ENCODE measurements at places on chromosomes 11 and 22.

- no peak for DNase-seq
These were observed 14.8 kb downstream of the IGLL5 start for GRCh38 chr22:22902247-22903001.

GRCh38 chr22:46546466-46547178 lies 9.2 kb upstream of the CELSR1 start:
- DNase-seq, result peak; percentile 42

GRCh38 chr22:50190182-50190940 lies 4.6 kb downstream of the TRABD start:
- peak; percentile 61 for DNase-seq

- no peak for DNase-seq
These were observed 83.7 kb upstream of the LINC01488 start for GRCh38 chr11:69397732-69398131.

DNA sequence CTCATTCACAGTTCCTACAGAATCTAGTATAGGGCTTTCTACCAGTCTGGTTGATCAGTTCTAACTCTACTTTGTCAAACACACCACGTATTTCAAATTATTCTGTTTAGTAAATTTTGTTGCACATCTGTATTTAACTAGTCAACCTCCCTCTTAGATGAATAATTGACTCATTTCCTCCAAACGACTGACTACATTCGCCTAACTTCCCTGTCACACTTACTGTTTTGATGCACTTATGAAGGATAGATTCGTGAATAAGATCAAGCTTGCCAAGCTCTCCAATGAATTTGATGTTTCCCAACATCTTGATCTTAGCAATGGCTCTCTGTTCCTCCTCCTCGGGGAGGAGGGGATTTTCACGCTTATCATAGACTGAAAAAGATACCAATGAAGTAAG lies 5.0 kb downstream of the EIF4G2 start:
- DNase-seq, result no peak

GRCh38 chr11:120180551-120181232 lies 30.1 kb upstream of the OAF start:
- peak; percentile 24 for DNase-seq

- peak; percentile 51 for DNase-seq
These were observed 45.2 kb downstream of the LGR4 start for GRCh38 chr11:27427183-27427980.

DNA sequence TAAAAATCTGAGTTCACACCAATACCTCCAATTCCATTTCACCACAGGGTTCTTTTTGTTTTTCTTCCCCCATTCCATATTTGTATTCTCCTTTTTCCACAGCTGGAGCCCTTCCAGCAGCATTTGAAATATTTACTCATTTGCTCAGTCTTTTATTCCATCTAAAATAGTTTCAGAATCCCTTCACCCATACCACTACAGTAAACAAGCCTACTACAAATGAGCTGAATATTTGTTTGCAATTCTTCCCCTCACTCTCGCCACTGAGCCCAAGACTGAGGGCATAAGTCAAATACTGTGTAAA lies 46.4 kb downstream of the ZNF143 start:
- no peak for DNase-seq

DNA sequence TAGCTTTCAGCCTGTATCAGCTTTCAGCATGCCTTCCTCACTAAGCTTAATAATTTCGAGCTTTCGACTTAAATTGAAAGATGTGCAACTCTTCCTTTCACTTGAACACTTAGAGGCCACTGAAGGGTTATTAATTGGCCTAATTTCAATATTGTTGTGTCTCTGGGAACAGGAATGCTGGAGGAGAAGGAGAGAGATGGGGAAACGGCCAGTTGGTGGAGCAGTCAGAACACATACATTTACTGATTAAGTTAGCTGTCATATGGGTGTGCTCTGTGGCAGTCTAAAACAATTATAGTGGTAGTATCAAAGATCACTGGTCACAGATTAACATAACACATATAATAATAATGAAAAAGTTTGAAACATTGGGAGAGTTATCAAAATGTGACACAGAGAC lies 106.2 kb downstream of the LRRC32 start:
- DNase-seq, result no peak

GRCh38 chr22:17781319-17782031 lies 7.2 kb upstream of the BID start:
- peak; percentile 53 for DNase-seq

GRCh38 chr11:31958076-31958735 lies 132.7 kb upstream of the RCN1 start:
- peak; percentile 72 for DNase-seq

DNA sequence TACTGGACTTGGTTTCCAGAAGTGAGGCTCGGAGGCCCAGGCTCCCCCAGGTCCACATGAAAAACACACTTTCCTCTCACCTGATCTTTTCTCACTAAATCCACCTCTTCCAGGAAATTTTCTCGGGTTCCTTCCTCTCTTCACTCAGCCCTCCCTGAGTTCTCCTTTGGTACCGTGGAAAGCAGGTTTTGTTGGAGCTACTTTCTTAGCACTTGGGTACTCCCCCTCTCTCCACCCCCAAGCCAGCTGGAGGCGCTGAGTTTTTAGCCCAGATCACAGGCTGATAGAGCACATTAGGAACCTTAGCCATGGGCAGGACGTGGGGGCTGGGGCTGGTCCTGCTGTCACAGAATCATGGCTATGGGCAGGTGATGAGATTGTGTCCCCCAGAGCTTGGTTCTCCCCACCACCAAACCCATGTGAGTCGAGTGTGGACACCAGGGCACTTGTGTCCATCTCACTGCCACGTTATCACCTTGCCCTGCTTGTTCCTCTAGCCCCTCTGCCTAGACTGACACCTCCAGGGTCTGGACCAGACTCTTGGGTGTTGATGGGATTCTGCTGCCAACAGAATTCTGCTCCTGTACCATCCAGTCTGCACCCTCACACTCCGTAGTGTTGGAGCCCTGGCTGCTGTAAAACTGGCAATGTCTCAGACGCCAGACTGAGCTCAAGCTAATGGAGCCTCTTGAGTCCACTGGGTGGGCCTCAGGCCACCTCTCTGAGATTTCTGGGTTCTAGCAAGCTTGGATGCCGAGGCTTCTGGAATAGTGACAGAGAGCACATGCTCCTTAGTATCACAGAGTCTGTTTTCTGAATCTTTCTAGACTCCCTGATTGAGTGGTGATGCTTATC lies 74.9 kb upstream of the NARS2 start:
- no peak for DNase-seq

- no peak for DNase-seq
These were observed 27.0 kb upstream of the TSPAN18 start for GRCh38 chr11:44699497-44700408.

DNA sequence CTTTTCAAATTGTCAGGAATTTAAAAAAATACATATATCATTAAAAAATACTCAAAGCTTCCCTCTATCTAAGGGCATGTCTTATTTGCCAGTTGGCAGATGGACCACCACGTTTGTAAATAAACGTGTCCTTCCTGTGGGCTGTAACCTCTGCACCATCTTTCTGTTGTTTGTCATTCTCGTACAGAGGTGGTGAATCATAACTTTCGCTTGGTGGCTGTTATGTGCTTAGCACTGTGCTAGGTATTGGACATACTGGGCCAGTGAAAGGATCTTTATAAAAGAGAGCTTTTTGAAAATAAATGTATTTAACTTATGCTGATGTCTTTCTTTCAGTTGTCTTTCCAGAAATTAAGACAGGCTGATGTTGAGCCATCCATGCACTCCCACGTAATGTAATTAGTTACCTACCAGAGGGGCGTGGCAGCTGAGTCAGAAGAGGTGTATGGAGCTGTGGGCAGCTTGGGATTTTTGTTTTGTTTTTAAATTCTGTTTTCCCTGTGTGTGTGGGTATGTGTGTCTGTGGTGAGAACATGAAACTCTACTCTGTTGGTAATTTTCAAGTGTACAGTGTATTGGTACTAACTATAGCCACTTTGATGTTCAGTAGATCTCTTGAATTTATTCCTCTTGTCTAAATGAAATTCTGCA lies 62.7 kb downstream of the TECTA start:
- DNase-seq, result no peak

DNA sequence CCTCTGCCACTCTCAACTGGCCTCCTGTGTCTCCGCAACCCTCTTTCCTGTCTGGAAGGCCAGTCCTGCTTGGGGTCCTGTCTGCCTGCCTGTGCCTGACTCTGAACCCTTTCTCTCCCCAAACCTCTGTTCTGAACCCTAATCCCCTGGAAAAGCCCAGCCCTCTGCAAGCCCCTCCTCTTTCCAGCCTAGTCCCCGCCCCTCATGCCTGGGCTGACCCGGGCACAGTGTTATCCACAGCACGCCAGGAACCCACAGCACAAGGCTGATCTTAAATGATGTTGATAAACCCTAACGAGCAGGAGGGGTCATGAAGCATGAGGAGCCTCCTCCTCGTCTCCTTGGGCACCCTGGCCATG lies at the start of gene IFITM10:
IFITM10 (minus strand) TSS at position 115 of the 359 bp plus-strand sequence. CDS start 153 bp downstream, outside the sequence.
- no peak for DNase-seq

DNA sequence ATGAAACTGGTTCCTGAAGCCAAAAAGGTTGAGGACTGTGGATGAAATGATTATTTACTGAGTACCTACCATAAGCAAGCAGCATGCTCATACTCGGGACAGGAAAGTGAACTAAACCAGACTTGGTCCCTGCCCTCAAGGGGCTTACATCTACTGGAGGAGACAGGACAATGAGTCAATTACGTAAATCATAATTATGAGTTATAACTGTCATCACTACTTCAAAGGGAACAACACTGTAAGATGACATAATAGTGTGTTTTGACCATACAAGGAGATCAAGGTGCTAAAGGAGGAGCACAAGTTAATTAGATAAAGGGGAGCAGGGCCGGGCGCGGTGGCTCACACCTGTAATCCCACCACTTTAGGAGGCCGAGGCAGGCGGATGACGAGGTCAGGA lies 2.5 kb downstream of the FAM227A start:
- no peak for DNase-seq

DNA sequence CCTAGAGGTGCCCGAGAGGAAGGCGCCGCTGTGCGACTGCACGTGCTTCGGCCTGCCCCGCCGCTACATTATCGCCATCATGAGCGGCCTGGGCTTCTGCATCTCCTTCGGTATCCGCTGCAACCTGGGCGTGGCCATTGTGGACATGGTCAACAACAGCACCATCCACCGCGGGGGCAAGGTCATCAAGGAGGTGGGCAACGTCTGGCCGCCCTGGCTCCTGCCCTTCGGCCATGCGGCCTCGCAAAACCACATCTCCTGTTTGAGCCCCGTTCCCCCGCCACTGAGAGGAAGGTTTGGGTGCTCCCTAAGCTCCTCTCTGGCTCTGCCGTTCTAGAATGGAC lies 3.4 kb downstream of the SLC17A6 start:
- no peak for DNase-seq

- no peak for DNase-seq
These were observed 12.7 kb upstream of the IL2RB start for GRCh38 chr22:37162221-37163095.

- no peak for DNase-seq
These were observed 37.2 kb upstream of the GRAMD1B start for GRCh38 chr11:123392844-123393243.

DNA sequence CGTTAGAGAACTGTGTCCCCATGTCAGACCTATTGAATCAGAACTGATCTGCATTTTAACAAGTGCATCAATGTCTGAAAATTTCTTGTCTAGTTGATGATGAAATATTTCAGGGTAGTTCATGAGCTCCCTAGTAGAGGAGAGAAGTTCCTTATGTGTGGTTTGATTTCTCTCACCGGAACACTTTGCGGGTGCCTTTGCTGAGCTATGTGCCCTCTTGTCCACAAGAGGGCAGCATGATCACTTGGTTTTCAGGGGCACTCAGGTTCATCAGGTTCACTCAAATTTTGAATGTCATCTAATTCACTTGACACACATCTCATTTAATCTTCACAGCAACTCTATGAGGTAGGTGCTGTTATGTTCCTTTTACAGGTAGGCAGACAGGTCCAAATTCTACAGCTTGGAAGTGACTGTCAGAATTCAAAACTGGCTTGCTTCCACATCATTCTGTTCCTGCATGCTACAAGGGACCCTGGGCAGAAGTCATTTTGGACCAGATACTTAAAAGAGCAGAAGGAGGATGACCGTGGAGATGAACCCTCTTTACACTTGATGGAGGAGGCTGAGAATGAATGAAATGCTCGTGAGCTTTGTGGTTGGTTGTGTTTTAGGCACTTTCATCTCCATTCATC lies 55.6 kb downstream of the P4HA3 start:
- DNase-seq, result peak; percentile 83

DNA sequence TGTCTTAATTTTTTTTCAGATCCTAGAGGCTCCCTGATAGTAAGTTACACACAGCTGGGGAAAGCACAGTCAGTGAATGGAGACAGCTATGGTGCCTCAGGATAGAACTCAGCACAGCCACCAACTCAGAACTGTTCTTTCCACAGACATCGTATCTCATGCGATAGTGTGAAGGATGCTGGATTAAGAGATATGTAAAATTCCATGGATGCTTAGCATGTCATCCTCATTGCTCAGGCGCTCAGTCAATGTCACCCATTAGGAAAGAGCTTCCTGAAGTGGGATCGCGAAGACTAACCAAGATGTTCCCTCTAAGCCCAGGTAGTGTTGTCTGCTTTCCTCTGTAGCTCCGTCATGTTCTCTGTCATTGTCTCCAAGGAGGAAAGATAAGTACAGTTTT lies 1000.4 kb downstream of the OPCML start:
- no peak for DNase-seq

- DNase-seq, result no peak
These were observed 30.2 kb upstream of the SWAP70 start for GRCh38 chr11:9633679-9634078.

- no peak for DNase-seq
These were observed 12.4 kb downstream of the OR51B6 start for GRCh38 chr11:5363679-5364078.

DNA sequence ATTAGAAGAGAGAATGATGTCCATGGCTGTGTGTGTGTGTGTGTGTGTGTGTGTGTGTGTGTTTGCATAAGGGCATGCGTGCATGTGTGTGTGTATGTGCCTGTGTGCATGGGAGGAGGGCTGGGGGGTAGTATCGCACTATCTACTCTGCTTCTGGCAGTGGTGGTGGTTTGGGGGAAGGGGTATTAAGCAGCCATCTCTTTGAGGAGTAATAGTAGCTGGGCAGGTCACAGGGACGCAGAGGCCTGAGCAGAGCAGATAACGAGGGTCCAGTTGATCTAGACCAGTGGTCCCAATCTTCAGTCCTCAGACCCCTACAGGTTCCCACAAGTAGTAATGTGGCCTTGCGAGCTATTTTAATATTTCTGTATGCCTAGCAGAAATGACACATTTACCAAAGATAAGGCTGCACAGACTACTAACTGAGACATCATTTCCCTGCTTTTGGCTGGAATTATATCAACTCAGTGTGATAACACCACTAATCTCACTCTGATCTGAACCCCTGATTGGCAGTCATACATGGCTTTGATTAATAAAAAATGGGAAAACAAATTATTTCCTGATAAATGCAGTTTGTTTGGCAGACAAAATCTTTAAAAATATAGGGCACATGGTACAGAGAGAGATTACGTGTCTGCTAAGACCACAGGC lies 354.3 kb downstream of the BUD13 start:
- no peak for DNase-seq

DNA sequence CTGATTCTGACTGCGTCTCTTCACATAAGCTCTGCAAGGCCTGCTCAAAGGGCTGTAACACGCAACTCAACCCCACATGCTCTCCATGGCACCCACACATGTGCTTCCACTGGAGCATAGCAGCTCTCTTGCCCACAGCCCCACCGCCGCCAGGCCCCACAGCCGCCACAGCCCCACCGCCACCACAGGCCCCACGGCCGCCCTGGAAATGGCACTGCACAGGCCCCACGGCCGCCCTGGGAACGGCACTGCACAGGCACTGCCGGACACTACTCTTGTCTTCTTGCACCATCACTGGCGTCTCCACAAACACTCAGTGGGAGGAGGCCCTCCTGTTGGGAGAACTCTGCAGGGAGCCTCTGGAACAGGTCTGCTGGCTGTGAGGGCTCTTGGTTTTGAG lies 8.6 kb downstream of the MOB2 start:
- DNase-seq, result no peak

- DNase-seq, result peak; percentile 50
These were observed 23.6 kb downstream of the MYEOV start for GRCh38 chr11:69317401-69318092.

Measured in dermis blood vessel endothelial cell (primary cell).